Right cardiac atrium (tissue), 5 donors: ENCODE measurements at places on chromosomes 1 and 21.

GRCh38 chr1:2446394-2446793, 29.7 kb upstream of the PLCH2 start:
- no peak for DNase-seq

GRCh38 chr1:89635825-89636815, 3.2 kb downstream of the LRRC8C start:
- DNase-seq, result no peak

DNA sequence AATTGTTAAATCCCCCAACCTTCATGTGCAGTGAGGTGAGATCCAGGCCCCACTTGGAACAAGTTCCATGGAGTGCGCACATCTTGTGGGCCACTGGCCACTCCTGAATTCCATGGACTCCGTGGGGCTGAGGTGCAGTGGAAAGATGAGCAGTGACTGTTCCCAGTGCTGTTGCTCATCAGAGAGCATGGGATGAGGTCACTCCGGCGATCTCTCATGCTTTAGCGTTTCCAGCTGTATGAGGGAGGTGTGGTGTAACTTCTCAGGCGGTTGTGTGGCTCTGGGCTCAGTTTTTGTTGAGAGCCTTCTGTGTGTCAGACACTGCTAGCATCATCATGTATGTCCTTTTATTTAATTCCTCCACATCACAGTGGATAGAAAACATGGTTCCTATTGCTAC, 96.2 kb downstream of the GALNT2 start:
- no peak for DNase-seq

GRCh38 chr1:118692143-118692542, 296.0 kb downstream of the TBX15 start:
- DNase-seq, result no peak
